ENCODE measurements at places on chromosomes 3 and 15.

- no peak for DNase-seq
These were observed 33.3 kb downstream of the RBMS3 start for GRCh38 chr3:29313981-29314726.

- DNase-seq = no peak
These were observed 37.9 kb downstream of the SLC9A9 start for GRCh38 chr3:143810166-143810952.

- DNase-seq = no peak
These were observed 189.3 kb upstream of the VEPH1 start for GRCh38 chr3:157692468-157692867.

DNA sequence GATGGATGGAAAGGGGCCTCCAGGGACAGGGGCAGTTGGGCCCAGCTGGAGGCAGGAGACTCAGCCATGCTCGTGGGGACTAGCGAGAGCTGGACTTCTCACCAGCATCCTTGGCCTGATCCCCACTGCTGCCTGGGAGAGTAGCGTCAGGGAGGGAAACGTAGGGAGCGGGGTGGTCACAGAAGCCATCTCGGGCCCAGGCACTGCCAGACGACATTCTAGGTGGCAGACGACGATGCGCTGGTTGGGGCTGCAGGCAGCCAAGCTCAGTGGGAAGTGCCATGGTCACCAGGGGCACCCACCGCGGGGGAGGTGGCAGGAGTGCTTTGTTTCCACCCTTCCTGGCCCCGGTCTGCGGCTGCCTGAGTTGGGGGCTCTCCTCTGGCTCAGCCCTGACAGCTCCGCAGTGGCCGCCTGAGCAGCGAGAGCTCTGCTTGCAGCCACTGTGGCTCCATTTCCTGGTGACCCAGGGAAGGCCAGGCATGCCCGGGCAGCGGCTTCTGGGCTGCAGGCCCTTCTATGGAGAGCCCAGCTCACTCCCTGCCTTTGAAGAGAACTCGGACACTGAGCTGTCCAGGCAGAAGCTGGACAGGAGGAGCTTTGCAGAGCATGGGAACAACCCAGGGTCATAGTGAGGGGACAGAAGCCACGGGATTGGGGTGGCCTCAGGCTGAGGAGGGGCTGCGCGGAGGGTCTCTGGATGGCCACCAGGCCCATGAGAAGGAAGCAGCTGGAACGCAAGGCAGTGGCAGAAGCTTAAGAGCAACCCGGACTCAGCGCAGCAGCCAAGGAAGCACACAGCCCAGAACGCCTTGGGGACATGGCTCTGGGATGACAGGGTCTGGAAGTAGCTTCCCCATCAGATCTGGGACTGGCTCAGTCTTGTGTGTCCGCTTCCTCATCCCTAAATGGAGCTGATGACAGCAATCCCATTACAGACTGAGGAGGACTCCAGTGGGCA is 30.8 kb downstream of the KLHL25 start:
- no peak for DNase-seq

All from GF-D8 (cell line).